ENCODE measurements at places on chromosomes 13 and 19.

DNA sequence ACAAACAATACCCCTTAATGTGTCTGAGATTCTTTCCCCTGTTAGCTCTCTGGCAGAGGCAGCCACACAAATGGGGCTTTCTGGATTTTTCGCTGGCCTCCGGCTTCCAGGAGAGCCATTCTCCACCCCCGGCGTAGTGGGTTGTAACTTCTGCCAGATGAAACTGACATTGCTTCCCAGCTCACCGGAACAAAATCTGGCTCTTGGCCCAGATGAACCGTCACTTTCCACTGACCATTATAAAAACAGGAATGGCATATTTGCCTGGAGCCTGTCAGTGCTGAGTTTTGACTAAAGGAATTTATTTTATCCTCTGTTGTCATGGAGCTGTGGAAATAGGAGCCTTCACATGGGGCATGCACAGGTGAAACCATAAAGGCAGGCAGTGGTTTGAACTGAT, 120.6 kb upstream of the GPR12 start:
- no peak for DNase-seq

GRCh38 chr19:1025960-1026782, at the start of gene CNN2:
TSS of gene CNN2 (plus strand) at chr19:1026608. CDS start at chr19:1026662, 54 bp downstream.
- DNase-seq = no peak

DNA sequence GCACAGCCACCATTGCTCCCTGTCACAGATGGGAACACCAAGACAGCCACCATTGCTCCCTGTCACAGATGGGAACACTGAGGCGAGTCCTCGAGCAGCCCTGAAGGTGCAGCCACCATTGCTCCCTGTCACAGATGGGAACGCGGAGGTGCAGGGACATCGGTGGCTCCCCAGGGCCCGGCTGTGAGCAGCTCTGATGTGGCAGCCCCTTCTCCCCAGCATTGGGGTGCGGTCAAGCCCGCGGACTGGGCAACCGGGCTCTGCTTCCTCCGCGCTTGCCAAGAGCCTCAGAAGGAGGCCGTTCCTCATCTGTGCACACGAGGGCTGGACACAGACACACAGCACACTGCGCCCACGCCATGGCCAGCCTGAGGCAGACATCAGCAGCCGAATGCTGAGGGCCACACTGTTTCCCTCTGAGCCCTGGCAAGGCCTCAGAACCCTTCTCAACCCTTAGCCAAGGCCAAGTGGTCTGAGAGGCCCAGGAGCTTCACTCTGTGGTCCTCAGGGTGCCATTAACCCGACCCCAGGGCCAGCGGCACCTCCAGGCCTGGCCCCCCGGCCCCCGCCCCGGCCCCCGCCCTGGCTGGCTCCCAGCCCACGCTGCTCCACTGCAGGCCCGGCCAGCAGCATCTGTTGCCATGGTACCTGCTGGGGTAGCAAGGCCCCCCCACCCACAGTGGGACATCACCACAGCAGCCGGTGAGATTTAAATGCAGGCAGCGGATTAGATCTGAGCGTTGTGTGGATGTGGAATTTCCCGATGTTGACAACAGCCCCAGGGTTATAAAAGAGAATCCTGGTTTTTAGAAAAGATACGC, 18.4 kb downstream of the C2CD4C start:
- DNase-seq = no peak

DNA sequence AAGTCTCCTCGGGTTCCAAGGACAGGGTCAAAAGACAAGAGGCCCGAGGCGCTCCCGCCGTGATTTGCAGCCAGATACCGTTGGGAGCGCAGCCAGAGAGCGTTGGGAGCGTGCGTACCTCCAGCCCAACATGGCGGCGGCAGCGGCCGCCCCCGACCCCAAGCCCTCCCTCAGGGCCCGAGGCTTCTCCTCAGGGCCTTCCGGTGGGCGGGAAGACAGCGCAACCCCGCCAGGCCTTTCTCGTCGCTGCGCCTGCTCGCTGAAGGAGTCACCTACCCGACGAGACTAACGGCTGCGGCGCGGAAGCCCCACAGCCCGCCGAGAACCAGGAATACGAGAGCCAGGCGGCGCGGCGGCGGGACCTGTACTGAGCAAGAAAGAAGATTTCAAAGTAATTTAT, 3.2 kb upstream of the ZNF850 start:
- DNase-seq = peak; percentile 75

DNA sequence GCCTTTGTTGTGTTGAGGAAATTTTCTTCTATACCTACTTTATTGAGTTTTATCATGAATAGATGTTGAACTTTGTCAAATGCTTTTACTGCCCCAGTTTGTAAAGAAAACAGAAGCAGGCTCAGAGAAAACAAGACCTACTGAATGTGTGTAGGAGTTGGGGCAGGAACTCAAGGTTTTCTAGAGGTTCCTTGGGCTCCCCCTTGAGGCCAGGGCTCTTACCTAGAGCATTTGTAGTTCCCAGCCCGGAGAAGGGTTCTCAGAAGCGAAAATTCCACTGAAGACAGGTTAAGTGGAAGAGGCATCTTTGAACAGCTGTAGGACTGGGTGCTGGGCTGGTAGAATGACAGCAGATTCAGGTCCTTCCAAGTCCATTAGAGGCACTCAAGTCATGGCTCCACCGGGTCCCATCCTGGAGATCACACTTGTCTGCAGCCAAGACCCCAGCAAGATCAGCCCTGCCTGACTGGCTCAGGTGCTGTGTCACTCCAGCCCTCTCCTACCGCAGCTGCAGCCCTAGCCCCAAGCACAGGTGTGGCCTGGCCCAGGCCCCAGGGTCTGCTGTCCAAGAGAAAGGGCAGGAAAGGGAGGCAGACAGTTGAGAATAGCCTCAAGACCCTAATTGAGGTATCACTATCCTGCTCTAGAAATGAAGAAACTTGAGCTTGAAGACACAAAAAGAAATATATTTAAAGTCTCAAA, 425.5 kb downstream of the PCDH20 start:
- peak; percentile 60 for DNase-seq

DNA sequence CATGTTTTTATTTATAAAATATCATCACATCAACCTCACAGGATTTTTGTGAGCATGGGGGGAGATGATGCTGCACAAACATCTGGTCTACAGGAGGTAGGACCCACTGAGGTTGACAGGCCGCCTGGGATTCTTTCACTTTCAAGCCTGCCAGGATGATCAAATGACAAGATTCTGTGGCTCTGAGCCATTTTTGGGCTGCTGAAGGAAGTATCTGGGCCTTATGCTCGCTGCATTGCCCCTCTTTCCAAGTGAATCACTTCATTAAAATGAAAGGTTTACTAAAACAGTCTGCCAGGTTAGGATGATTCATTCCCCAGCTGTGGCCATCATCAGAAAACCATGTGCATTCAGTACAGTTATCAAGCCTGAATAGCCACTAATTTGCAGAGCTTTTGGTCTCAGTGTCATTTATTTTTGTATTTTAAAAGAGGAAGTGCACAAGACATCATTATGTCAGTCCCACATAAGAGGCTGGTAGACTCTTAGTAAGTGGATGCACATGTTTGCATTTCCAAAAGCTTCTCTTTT, 34.4 kb downstream of the STARD13 start:
- DNase-seq = no peak

DNA sequence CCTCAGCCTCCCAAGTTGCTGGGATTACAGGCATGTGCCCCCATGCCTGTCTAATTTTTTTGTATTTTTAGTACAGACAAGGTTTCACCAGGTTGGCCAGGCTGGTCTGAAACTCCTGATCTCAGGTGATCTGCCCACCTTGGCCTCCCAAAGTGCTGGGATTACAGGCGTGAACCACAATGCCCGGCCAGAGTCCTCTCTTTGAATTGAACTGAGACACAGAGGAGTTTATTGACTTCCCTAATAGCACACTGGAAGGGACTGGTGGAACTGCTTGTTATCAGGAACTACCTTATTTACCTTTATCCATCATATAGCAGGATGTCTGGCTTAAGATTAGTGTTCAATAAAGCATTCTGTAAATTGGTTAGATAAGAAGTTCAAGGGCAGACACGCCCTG, 613.8 kb downstream of the EFNB2 start:
- DNase-seq = no peak

DNA sequence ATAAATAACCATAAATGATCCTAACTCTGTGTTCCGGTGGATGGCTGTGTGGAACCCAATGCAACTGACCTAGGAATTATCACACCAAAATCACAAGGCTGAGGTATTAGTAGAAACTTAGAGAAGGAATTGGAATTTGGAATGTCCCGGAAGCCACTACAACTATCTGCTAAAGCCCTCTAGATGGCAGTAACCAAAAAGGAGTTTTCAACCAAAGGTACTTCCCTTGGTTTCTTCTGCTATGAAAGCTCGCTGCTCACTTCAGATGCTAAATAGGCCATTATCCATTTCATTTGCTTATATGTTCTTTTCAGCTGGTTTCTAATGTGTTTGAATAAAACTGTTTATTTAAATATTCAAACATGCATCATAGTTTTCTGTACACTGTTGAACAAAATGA, 1589.1 kb upstream of the SPRY2 start:
- no peak for DNase-seq

DNA sequence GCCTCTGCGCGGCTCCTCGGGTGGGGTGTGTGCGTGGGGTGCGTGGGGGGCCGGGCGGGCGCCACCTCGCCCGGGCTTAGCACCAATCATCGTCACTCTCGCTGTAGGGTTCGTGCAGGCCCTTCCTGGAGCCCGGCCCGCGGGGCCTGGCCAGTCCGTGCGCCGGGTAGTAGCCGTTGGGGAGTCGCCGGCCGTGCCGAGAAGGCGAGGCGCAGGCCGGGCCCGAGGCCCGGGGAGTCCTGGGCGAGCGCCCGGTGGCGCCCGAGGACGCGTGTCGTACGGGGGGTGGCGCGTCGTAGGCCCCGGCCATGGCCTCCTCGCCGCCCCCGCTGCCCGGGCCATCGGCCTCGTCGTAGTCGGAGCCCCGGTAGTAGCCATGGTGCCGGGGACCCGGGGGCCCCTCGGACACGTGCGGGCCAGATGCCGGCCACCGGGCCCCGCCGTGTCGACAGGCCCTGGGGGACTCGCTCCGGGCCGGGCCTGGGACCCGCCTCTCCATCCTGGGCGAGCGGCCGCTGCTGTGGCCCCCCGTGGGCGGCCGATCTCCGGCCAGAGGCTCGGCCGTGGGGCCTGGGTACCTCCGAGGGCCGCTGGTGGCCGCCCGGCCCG, 57.1 kb downstream of the IER2 start:
- DNase-seq = no peak

DNA sequence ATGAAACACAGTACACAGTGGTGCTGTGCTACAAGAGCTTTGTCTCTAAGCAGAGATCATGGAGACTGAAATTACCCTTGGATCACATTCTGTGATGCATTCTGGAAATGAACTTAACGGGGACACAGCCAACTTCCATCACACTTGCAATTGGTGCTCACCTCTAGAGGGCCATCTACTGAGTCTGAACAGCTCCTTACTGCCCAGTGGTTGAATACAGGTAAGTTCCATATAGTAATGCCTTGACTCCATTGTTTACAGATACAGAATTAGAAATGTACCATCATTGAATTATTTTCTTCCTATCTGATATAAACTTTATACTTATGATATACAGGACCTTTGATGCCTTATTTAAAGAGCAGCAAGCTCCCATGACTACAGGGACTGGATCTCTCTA, 686.4 kb downstream of the PCDH9 start:
- DNase-seq = no peak

- DNase-seq = no peak
These were observed 151.3 kb downstream of the CYSLTR2 start for GRCh38 chr13:48804821-48805601.

Measured in H1 (cell line).